B cell (primary cell): ENCODE measurements at places on chromosomes 6 and 20. TPM values are rescaled to one million over a fixed set of nuclear protein-coding genes. Genes with fewer than 3 reads are reported as not detected.

GRCh38 chr20:46000262-46000996 lies 8.3 kb upstream of the MMP9 start:
- no peaks in the 10 kb centered on the region for H3K27me3 ChIP-seq
- no peak overlapping the region for H3K27ac ChIP-seq
- H3K36me3 ChIP-seq, result no peaks in the 10 kb centered on the region
- no peak overlapping the region for H3K4me3 ChIP-seq
- no peak for DNase-seq

WTAP gene
- 165 TPM in 2 replicates for total RNA-seq

- DNase-seq, result no peak
- no peaks in the 10 kb centered on the region for H3K36me3 ChIP-seq
- peaks cover 31% of the 10 kb centered on the region for H3K4me1 ChIP-seq
- H3K4me3 ChIP-seq, result no peak overlapping the region
- H3K27ac ChIP-seq, result no peak overlapping the region
- peaks cover 41% of the 10 kb centered on the region for H3K27me3 ChIP-seq
These were observed 3.1 kb downstream of the BMP6 start for GRCh38 chr6:7728855-7729590.

- H3K27ac ChIP-seq, result no peak overlapping the region
- no peaks in the 10 kb centered on the region for H3K4me1 ChIP-seq
- DNase-seq, result no peak
- no peaks in the 10 kb centered on the region for H3K27me3 ChIP-seq
These were observed 91.0 kb downstream of the BCKDHB start for GRCh38 chr6:80197474-80197873.
